M059J (cell line): ENCODE measurements at places on chromosomes 7 and 10.

GRCh38 chr7:157224627-157225026 lies 85.9 kb downstream of the UBE3C start:
- peak; percentile 30 for DNase-seq

DNA sequence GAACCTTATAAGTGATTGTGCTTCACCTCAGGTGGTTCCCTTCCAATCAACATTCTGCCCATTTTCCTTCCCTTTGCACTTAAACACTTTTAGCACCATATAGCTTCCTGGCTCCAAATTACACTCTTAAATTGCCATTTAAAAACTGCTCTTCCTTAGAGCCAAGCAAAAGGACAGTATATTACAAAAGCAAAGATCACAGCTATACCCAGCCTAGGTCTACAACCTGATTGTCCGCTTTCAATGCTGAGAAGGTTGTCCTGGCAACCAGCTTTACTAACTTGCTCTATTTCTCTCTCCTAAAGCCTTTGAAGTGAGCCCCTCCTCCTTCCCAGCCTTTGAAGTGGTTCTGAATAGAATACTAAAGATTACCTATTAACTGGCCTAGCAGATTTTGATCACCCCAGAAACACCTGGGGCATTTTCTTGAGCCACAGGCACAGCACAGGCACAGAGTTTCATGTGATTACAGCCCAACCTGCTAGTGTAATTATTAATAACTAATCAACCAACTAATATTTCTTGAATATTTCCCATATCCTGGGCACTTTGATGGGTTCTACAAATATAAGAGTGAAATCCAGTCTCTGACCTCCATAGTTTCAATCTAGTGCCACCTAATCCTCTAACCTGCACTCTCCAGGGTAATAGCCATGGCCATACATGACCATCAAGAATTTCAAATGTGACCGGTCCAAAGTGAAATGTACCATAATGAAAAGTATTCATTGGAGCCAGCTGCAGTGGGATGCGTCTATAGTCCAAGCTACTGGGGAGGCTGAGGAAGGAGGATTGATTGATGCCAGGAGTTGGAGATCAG lies 63.6 kb upstream of the TRIM24 start:
- no peak for DNase-seq

DNA sequence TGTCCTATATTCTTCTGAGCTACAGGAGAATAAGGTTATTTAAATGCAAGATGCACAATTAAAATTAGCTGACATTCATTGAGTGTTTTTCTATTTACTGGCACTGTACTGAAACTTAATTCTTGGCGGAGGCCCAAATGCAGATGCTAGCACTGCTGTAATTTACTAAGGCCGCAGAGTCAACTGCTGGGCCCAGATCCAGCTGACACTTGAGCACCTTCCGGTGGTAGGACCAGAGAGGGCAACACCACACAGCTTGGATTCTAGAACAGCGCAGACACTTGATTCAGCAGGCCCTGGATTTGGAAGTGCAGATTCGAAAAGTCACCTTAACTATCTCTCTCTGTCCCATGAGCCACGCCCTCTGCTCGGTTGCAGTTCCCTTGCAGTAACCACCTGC lies 228.6 kb upstream of the TMEM72 start:
- peak; percentile 59 for DNase-seq

DNA sequence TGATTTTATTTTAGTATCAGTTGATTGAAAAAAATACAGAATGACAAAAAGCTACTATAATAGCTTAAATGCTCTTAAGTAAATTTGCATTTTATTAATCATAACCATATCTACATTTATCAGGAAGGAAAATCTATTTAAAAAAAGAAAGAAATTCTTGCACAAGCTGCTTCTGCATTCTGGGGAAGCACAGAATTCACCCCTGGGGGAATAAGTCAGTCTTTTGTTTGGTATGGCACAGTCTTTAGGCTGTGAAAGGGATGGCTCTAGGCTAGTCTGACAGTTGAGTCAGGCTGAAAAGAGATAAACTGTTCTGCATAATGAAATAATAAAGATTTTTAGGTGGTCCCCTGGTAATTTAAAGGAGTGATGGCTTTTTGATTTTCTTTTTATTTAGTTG lies 37.9 kb downstream of the HTR7 start:
- DNase-seq: no peak

DNA sequence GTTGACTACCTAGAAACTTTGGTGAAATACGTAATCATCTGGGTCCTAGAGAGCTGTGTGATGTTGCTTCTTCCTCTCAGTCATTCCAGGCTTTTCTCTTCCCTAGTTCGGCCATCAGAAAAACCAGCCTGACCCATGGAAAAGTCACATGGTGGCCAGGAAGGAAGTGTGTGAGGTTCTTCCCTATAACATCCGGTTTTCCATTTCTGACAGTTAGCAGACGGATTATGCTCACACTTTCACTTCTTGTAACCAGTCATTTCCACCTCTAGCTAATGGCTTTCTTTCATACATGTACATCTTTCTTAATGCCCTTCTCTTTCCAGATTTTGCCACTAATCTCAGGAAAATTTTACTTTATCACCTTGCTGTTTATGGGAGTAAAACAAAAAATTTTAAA lies 110.0 kb upstream of the GLCCI1 start:
- DNase-seq: no peak
